ENCODE measurements at places on chromosomes 2 and 18. TPM values are rescaled to one million over a fixed set of nuclear protein-coding genes. Genes with fewer than 3 reads are reported as not detected.

DNA sequence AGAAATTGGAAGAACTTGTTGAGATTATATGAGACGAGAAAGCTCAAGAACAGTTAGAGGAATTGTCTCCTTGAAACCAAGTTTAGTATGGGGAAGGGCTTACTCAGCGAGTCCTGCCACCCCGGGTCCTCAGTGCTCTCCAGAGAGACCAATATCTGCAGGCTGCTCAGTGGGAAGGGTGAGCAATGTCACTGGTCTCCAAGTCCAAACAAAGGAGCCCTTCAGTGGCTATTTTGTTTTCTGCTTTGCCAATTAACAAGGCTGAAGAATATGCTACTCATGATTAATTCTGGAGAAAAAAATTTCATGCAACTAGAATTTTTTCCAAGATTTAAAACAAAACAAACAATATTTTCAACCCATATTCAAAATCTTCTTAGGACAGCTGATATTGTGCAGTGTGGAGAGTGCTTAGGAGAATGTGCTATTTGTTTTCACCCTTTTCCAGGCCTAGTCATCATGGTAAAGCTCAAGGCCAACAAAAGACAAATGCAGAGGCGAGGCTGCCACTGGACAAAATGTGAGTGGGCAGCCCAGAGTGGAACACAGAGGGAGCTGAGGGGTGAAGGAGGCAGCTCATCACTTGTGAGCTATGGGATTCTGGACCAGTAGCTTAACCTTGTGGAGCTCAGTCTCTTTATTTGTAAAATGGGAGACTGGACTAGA, 83.8 kb upstream of the TMEM17 start:
- no peak overlapping the region for H3K4me3 ChIP-seq
- no peaks in the 10 kb centered on the region for H3K4me1 ChIP-seq
- no peak overlapping the region for H3K27ac ChIP-seq
- no peaks in the 10 kb centered on the region for H3K36me3 ChIP-seq
- no peak for DNase-seq

The OR6B2 gene
- total RNA-seq: not detected

GRCh38 chr18:69961718-69962117, 14.0 kb upstream of the CD226 start:
- no peak overlapping the region for H3K27ac ChIP-seq
- no peaks in the 10 kb centered on the region for H3K36me3 ChIP-seq
- no peaks in the 10 kb centered on the region for H3K4me1 ChIP-seq
- no peak overlapping the region for H3K4me3 ChIP-seq
- H3K27me3 ChIP-seq: no peaks in the 10 kb centered on the region

DNA sequence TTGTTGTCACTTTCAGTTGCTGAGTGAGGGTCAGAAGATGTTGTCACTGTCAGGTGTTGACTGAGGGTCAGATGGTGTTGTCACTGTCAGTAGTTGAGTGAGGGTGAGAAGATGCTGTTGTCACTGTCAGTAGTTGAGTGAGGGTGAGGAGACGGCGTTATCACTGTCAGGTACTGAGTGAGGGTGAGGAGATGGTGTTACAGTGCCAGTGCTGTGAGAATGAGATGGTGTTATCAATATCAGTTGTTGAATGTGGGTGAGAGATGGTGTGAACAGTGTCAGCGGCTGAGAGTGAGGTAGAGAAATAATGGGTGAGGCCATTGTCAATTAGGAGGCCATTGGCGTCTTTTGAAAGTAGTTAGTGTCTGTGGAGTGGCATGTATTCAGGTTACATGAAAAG, 1.6 kb upstream of the ATP9B start:
- no peaks in the 10 kb centered on the region for H3K36me3 ChIP-seq
- H3K4me3 ChIP-seq: no peak overlapping the region
- H3K27me3 ChIP-seq: no peaks in the 10 kb centered on the region
- no peak for DNase-seq

The CCDC68 gene
- total RNA-seq: 6.1 TPM

The RASGRP3 gene
- total RNA-seq: 22.6 TPM

DNA sequence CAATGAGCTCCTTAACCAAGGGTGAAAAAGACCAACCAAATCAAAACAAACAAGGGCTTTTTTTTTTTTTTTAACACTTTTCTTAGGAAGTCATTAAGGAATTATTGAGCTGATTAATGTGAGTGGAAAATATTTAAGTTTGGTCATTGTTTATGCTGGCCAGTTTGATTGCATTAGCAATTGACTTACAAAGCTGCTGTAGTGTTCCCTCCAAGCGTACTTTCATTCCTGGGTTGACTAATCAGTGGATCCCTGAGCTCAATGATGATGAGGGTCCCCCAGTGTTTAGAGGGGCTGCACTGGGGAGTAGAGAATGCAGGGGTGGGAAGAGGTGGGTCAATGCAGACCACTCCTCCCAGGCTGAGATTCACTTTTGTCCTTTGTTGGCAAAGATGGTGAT, 119.3 kb downstream of the PRKCE start:
- peak overlapping the region; percentile 17 for H3K27ac ChIP-seq
- no peak overlapping the region for H3K4me3 ChIP-seq
- H3K36me3 ChIP-seq: no peaks in the 10 kb centered on the region
- DNase-seq: peak; percentile 33

The SERPINB4 gene
- total RNA-seq: not detected

The PLGLB1 gene
- total RNA-seq: 4.1 TPM

GRCh38 chr2:197904446-197904845, 100.1 kb downstream of the PLCL1 start:
- no peak overlapping the region for H3K4me3 ChIP-seq
- no peaks in the 10 kb centered on the region for H3K36me3 ChIP-seq
- H3K4me1 ChIP-seq: no peaks in the 10 kb centered on the region
- no peak overlapping the region for H3K27ac ChIP-seq

The ZSWIM2 gene
- not detected for total RNA-seq

The TDRD15 gene
- 0.06 TPM for total RNA-seq

The NPPC gene
- not detected for total RNA-seq

The DPP4 gene
- 74.8 TPM for total RNA-seq

DNA sequence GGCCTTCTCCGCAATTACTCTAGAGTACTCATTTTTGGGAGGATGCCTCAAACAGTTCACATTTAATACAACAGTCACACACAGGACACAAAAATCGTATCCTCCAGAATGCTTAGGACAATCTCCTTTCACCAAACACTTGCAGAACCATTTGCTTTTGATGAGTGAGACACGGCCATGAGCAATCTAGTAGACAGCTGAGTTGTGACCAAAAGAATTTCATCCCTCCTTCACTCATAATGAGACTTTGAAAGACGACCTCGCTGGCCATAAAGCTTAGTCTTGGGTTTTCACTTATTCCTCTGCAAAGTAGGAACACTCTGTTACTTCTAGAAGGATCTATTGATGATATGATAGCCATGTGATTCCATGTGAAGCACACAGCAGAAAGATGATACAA, 87.5 kb upstream of the SLC35G4 start:
- H3K27me3 ChIP-seq: no peaks in the 10 kb centered on the region
- no peak overlapping the region for H3K4me3 ChIP-seq
- no peaks in the 10 kb centered on the region for H3K4me1 ChIP-seq
- no peak for DNase-seq
- H3K36me3 ChIP-seq: no peaks in the 10 kb centered on the region

- no peaks in the 10 kb centered on the region for H3K36me3 ChIP-seq
- H3K4me1 ChIP-seq: no peaks in the 10 kb centered on the region
- no peak overlapping the region for H3K27ac ChIP-seq
- H3K4me3 ChIP-seq: no peak overlapping the region
- DNase-seq: peak; percentile 35
Observed at GRCh38 chr2:208359632-208359986, 47.0 kb upstream of the PTH2R start.

Measured in kidney (tissue), 22 donors.